ENCODE measurements at places on chromosomes 16 and 17.

- DNase-seq = no peak
Observed at GRCh38 chr16:89924297-89924924, 1.3 kb downstream of the TUBB3 start.

- no peak for DNase-seq
Observed at GRCh38 chr16:62665269-62665668, 629.0 kb upstream of the CDH8 start.

DNA sequence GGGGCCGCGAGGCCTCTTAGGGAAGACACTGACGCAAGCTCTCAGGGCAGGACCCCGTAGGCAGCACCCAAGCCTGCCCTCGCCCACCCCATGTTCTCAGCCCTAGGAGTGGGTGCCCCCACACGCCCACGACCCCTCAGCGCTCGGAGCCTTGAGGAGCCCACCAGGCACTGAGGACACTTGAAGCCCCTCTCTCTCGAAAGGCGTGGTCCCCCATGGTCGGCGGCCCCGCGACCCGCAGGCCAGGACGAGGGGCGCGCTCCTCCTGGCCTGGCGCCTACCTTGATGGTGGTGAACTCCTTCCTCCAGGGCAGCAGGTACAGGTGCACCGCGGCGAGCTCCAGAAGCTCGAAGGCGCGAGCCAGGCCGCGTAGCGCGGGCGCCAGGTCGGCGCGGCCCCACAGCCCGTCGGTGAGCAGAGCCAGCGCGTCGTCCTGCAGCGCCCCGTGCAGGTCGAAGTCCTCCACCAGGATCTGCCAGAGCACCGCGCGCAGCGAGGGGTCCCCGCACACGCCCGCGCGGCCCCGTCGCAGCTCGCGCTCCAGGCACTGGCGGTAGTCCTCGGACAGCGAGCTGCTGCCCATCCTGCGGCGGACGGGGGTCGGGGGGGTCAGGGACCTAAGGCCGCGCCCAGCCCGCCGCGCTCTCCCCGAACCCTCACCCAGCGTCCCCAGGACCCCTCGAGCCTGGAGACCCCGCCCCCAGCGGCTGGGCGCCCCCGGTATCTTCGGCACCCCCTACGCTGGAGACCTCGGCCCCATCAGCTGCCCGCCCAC lies 668 bp downstream of the SPATA2L start:
- DNase-seq = no peak

DNA sequence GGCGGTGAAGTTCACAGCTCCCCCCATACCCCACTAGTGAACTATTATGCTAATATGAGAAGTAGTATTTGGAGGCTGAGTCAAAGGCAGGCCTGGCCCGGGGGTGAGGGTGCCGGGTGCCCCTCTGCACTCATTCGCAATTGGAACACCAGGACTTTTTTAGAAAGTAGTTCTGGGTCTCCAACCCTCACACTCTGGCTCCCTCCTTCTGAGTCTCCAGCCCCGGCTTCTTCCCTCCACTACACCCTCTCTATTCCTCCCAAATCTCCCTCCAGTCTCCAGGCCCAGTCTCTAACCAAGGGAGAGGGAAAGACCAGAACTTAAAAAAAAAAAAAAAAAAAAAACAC lies 11.3 kb upstream of the HOXB2 start:
- no peak for DNase-seq

DNA sequence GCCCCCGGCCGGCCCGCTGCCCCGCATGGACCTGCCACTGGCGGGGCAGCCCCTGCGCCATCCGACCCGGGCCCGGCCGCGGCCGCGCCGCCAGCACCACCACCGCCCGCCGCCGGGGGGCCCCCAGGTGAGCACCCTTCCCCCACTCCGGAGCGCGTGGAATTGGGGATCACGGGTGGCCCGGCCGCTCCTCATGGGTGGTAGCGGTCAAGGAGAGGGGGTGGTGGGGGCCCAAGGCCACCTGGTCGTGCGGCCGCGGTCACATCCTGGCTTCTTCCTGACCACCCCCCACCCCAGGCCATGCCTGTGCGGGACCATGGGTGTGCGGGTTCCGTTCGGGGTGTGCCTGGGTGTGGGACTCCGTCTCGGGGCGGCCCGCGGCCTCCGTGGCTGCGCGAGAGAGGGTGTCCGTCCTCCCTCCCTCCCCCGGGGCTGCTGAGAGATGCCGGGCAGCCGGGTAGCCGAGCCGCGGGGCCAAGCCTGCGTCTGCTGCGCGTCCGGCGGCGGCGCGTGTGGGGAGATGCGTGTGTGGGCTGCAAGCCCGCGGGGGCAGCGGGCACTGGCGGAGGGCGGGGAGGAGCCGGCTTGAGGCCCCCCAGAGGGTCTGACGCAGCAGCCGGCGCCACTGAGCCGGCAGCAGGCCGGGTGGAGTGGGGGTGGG lies 6.8 kb downstream of the ACD start:
- no peak for DNase-seq

Data from retinal pigment epithelial cell (primary cell).